HuH-7 (cell line): ENCODE measurements at places on chromosomes 1 and 21.

DNA sequence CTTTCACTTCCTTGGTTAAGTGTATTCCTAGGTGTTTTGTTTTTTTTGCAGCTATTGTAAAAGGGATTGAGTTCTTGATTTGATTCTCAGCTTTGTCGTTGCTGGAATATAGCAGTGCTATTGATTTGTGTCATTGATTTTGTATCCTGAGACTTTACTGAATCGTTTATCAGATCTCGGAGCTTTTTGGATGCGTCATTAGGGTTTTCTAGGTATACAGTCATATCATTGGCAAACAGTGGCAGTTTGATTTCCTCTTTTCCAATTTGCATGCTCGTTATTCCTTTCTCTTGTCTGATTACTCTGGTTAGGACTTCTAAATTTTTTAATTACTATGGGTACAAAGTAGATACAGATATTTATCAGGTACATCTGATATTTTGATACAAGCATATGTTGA lies 75.4 kb downstream of the SLC35A3 start:
- no peak for DNase-seq

GRCh38 chr1:101364370-101365120 lies 127.7 kb downstream of the S1PR1 start:
- no peak for DNase-seq

DNA sequence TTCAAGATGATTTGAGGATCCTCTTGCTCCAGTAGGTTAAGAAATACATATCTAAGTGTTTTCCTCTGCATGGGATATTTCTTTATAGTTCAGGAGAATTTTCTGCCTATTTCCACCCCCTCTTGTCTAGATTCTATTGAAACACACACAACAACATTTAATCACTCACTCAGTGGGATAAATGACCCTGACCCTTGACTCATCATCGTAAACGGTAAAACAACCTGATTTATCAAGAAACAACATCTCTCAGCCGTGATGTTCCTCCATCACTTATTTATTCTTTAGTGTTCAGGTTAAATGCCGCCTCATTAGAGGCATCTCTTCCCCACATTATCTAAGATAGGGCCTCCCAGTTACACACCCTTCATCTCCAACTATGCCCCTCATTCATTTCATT lies 208.7 kb upstream of the FMN2 start:
- no peak for DNase-seq

DNA sequence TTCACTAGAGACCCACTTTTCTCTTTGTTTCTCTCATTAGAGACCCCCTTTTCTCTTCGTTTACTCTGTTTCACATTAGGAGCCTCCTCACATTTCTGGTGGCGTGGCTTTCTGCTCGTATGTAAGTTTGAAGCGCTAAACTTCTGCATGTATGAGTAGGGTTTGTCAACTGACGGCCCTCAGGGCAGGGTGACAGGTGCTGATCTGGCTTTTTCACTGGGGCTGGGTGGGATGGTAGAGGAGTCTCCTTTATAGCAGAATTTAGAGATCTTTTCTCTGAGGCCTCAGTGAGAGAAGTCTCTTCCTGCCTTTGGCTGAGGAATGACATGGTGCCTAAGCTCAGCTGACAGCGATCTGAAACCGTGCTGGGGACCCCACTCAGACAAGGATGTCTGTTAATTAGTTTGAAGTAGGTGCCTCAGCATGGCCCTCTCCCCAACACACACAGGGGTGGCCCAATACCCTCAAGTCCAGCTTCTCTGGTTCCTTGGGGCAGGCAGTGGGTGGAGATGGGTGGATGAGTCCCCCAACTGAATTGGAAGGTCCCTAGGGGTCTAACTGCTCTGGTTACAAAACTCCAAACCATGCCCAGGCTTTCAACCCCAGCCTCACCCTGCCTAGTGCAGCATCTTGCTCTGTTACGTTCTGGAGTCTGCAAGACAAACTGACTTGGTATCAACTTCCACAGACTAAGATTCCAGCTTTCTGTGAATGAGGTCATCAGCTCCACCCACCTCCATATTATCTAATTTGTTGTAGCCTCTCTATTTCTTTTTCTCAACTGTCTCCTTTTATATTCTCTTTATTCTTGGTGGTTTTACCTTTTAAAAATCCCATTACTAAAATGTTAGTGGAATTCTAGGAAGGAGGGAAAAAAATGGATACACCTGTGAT lies 3.2 kb downstream of the SLC1A7 start:
- no peak for DNase-seq

GRCh38 chr1:178344513-178345091 lies 152.2 kb downstream of the CLEC20A start:
- peak; percentile 28 for DNase-seq

GRCh38 chr1:80171631-80172030 lies 1165.1 kb upstream of the ADGRL4 start:
- no peak for DNase-seq

- no peak for DNase-seq
These were observed 7.7 kb downstream of the GAS5 start for GRCh38 chr1:173860065-173860464.

- no peak for DNase-seq
These were observed 58.2 kb downstream of the DUSP10 start for GRCh38 chr1:221683681-221684080.

DNA sequence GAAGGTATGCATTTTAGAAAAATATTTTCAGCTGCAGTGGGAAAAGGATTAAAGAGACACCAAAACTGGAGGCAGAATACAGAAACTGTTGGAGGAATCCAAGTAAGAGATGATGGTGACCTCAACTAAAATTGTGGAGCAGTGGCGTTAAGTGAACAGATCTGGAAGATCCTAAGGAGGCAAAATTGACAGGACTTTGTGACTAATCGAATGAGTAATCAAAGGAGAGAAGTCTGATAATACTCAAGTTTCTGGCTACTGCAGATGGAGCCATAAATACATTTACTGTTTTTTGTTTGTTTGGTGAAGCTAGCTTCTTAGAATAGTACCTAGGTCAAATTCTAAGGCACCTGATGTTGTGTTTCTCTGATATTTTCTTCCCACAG lies 3.1 kb downstream of the CTBS start:
- DNase-seq, result no peak

DNA sequence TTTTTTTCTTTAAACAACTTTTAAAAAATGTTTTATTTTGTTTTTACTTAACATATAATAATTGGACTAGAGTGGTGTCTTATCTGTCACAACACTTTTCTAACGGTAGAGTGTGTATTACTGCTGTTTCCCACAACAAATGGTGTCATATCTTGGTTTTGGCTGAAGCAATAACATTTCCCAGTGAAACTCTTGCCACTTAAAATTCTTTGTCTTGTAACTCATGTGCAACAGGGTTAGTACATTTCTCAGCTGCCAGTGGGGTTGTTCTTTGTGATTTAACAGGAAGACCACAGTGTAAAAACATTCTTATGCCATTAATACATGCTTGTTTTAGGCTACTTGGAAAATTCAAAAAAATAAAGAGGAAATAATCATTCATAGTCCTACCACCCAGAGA lies 43.5 kb downstream of the ALPL start:
- DNase-seq, result no peak

DNA sequence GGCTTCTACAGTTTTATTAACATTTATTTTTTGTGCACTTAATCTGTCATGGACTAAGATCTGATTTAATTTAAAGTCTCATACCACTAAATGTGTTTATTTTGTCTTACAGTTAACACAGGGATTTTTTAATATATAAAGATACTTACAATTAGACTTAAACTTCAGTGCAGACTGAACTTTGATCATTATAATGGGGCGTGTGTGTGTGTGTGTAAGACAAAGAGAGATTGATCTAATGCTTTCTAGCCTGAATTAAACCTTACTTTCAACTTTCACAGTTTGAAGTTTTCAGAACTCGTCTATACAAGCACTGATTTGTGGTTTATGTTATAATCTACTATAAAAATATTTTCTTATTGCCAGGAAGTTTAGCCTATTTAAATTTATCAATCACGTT lies 150.8 kb downstream of the COP1 start:
- no peak for DNase-seq

DNA sequence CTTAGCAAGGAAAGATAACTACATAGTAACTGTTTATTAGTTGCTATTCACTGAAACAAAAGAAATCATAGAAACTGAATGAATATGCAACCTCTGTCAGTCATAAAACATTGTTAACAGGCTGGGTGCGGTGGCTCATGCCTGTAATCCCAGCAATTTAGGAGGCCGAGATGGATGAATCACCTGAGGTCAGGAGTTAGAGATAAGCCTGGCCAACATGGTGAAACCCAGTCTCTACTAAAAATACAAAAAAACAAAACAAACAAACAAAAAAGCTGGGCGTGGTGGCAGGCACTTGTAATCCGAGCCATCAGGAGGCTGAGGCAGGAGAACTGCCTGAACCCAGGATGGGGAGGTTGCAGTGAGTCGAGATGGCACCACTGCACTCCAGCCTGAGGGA lies 44.1 kb downstream of the CRB1 start:
- no peak for DNase-seq

- DNase-seq, result no peak
These were observed 95.6 kb upstream of the C1orf87 start for GRCh38 chr1:60169206-60169605.

- no peak for DNase-seq
These were observed 257.7 kb downstream of the FAF1 start for GRCh38 chr1:50702395-50702794.

- DNase-seq, result no peak
These were observed 34.7 kb downstream of the ACOT11 start for GRCh38 chr1:54582566-54583306.

DNA sequence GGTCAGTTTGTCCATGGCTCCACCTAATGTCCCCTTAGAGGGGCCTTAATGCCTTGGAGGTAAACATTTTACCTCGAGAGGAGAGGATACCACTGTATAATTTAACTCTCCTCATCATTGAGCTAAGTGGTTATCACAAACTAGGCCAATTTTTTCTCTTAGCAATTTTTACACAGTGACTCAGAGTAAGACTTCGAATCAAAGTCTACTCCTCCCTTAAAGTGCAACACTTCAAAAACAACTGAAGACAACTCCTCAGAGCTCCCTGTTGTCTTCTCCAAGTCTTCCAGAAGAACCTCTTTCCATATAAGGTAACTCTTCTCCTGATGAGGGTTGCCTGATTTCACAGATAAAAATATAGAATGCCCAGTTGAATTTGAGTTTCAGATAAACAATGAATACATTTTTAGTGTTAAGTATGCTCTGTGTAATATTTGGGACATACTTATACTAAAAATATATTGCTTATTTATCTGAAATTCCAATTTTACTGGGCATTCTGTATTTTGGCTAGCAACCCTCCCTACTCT lies 4.9 kb upstream of the PTGFRN start:
- DNase-seq, result no peak

DNA sequence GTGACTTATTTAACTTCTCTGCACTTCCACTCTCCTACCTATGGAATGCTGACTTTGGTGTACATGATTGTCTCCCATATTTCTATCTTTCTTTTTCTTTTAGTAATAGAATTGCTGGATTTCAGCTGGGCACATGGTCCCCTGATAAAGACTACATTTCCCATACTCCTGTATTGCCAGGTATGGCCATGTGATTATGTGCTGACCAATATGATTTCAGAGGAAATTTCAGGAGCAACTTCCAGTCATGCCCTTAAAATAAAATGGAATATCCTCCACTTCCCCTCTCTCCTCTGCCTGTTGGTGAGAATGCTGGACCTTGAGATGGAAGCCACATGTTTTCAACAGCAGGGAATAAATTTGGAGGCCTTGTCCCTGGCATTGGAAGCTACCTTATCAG lies 130.7 kb upstream of the IGSF21 start:
- DNase-seq, result no peak

- DNase-seq, result no peak
These were observed 31.8 kb downstream of the SIPA1L2 start for GRCh38 chr1:232598133-232598532.

GRCh38 chr1:42767510-42768000 lies 506 bp downstream of the C1orf50 start:
- DNase-seq, result no peak

DNA sequence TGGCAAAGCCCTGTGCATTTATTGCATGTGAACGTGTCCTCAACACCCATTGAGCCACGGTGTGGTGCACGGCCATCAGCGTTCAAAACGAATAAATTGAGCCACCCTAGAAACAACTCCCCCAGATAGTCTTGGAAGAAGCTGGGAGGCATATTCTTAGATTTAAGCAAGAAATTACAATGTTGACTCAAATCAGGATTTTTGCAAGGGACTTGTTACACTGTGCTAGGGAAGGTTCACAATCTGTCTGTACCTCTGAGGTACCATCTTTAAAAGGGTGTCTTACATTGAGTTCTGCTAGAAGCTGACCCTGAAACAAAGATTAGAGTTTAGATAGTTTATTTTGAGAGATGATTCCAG lies 16.2 kb downstream of the CD247 start:
- no peak for DNase-seq

DNA sequence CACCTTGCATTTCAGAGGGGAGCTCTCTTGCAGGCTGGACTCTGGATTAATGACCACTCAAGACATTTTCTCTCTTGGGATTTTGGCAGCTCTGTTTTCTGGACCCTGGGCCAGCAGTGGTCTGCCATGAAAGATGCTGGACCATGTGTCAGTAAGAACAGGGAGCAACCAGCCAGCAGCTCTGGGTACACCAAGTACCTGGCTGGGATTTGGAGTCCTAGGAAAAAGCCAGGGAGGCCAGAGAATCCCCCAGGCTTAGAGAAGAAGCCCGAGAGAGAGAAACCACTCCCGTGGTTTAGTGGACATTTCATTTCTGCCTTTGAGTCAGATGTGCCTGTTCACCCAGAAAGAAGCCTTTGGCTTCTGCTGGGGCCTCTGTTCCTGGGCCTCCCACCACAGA lies 2.5 kb downstream of the NFASC start:
- DNase-seq, result no peak
